Ammon's horn (tissue), 1 donor: ENCODE measurements at places on chromosomes 1 and 21.

DNA sequence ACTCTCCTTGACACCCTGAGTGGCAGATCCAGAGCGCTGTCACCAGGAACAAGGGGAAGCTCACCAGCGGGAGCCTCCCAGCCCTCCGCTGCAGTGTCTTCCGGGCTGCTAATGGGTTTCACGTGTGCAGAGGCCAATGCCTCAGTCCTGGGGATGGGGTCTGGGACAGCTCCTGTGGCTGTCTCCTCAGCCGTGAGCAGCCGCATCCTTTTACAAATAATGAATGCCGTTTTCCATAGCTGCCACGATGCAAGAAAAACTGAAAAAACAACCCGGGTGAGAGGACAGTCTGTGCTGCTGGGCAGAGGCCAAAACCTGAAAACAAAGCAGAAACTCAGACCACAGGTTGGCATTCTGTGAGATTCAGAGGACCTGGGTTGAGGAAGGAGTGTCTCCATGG is 212.2 kb upstream of the RAB4A start:
- peak; percentile 49 for DNase-seq

- no peak for DNase-seq
Observed at GRCh38 chr1:87508247-87508787, 179.6 kb downstream of the LMO4 start.

- no peak for DNase-seq
Observed at GRCh38 chr1:28804071-28804470, 7.9 kb upstream of the OPRD1 start.

GRCh38 chr1:53463961-53464899 is 5.0 kb downstream of the DMRTB1 start:
- no peak for DNase-seq

- peak; percentile 7 for DNase-seq
Observed at GRCh38 chr1:111032295-111032897, 68.7 kb upstream of the LRIF1 start.

GRCh38 chr1:170668209-170669106 is 4.5 kb downstream of the PRRX1 start:
- DNase-seq: no peak

- DNase-seq: no peak
Observed at GRCh38 chr21:33157303-33157702, 72.4 kb upstream of the IFNAR2 start.

GRCh38 chr21:44354001-44354405 is 582 bp downstream of the TRPM2 start:
- DNase-seq: no peak

GRCh38 chr1:30418939-30419720 is 304.3 kb downstream of the MATN1 start:
- DNase-seq: no peak

- DNase-seq: no peak
Observed at GRCh38 chr1:218865591-218865990, 308.1 kb upstream of the LYPLAL1 start.

DNA sequence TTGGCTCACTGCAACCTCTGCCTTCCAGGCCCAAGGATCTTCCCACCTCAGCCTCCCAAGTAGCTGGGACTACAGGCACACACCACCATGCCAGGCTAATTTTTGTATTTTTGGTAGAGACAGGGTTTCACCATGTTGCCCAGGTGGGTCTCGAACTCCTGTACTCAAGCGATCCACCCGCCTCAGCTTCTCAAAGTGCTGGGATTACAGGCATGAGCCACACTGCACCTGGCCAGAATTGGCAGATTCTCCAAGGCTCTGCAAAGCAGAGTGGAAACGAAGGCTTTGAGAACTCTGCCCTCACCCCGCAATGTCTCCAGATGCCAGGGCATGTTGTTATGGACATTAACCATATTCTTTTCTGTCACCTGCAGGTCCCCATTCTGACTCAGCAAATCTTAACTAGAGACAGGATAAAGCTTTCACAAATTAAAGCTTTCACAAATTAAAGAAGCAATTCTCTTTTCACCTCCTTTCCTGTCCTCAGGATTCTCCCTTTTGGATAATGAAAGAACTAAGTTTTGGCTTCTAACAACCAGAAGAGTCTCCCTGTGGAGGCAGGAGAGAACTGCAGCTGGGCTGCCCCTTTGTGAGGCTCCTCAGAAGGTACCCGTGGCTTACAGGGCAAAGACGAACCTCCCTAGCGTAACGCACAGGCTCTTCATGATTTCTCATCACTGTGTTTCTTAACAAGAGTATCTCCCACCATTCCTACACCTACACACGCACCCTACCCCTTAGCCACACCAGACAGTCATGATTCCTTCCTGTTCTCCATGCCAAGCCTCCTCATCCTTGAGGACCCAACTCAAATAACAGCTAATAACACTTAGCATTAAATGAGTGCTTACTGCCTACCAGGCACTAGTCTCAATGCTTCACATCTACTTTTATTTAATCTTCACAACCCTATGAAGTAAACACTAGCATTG is 29.8 kb downstream of the GPA33 start:
- DNase-seq: no peak

- peak; percentile 52 for DNase-seq
Observed at GRCh38 chr1:31382379-31382989, 9.6 kb upstream of the FABP3 start.

- no peak for DNase-seq
Observed at GRCh38 chr1:53325326-53326087, 2.4 kb downstream of the LRP8 start.

GRCh38 chr1:31843506-31843905 is 27.7 kb upstream of the SPOCD1 start:
- DNase-seq: peak; percentile 62

GRCh38 chr1:24830680-24831272 is 85.5 kb downstream of the CLIC4 start:
- peak; percentile 80 for DNase-seq

- DNase-seq: no peak
Observed at GRCh38 chr1:47699492-47700235, 261.8 kb downstream of the FOXD2 start.

- no peak for DNase-seq
Observed at GRCh38 chr1:41765152-41765551, 153.6 kb downstream of the HIVEP3 start.

- peak; percentile 77 for DNase-seq
Observed at GRCh38 chr1:9455487-9456234, 83.6 kb upstream of the SLC25A33 start.
